ENCODE measurements at places on chromosomes 6 and 20.

GRCh38 chr20:57315083-57315975 lies 14.3 kb upstream of the SPO11 start:
- DNase-seq = no peak

- DNase-seq = no peak
Measured at GRCh38 chr6:165843121-165843520, 180.1 kb upstream of the PDE10A start.

DNA sequence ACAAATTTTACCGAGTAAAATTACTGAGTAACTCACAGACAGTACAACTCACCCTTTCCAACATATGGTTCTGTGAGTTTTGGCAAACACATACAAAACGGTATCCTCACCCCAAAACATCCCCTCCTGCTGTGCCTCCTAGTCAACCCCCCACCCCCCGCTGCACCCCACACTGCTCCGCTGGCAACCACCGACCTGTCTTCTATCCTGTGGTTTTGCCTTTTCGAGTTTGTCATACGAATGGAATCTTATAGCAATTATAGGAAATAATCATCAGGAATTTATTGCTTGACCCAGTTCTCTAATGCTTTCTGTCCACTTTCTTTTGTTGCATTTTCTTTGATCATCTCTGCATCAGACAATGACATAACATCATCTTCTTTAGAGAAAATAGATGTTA lies 312.3 kb downstream of the KIF16B start:
- DNase-seq = no peak

GRCh38 chr6:167116109-167116837 lies 6.6 kb upstream of the CCR6 start:
- DNase-seq = no peak

DNA sequence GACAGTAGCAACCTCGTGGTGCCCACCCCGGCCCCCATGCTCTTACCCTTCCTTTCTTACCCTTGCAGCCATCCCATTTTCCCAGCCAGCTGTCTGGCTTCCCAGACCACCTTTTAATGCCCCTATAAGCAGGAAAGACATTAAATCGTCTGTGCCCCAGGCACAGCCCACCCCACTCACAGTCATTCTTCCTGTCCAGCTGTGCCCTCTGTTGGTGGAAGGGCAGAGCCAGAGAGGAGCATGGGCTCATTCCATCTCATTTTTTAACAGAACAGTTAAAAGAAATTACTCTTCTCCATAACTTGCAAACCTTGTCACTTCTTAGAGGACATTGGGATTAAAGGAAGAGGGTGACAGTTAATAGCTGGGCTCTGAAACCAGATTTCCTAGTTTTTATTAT lies 240.5 kb downstream of the NRN1 start:
- DNase-seq = peak; percentile 34

GRCh38 chr6:40444312-40444711 lies 142.9 kb downstream of the LRFN2 start:
- no peak for DNase-seq

DNA sequence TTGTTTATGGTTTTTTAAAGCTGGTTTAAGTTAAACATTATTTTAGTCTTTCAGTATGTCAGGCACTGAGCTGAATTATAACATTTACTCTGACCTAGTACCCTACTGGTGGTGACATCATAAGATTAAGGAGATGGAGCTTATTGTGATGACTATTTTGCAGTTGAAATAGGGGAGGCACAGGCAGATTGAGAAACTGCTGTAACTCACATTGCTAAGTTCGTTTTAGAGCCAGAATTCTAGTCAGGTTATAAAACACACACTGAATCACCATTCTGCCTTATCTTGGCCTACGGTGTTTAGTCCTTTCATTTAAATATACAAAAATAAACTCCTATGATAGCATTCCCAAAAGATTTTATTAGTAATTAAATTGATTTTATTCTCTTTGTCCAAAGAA lies 584.1 kb downstream of the TFAP2A start:
- DNase-seq = no peak

DNA sequence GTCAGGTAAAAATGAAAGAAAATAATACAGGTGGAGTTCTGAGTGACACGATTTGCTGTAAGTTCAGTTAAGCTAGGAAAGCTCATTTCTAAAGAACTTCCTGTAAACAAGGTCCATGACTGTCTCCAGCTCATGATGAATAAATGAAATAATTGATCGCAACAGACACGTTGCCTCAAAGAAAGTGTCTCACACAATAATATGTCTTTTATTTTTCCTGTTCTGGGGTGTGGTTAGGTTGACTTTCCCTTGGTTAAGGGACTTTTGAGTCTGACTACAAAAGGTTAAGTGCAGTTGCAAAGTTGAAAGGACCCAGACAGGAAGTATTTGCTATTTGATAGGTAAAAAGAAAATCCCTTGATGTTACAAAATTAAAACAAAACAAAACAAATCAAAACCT lies 304.2 kb upstream of the PRDM1 start:
- no peak for DNase-seq

DNA sequence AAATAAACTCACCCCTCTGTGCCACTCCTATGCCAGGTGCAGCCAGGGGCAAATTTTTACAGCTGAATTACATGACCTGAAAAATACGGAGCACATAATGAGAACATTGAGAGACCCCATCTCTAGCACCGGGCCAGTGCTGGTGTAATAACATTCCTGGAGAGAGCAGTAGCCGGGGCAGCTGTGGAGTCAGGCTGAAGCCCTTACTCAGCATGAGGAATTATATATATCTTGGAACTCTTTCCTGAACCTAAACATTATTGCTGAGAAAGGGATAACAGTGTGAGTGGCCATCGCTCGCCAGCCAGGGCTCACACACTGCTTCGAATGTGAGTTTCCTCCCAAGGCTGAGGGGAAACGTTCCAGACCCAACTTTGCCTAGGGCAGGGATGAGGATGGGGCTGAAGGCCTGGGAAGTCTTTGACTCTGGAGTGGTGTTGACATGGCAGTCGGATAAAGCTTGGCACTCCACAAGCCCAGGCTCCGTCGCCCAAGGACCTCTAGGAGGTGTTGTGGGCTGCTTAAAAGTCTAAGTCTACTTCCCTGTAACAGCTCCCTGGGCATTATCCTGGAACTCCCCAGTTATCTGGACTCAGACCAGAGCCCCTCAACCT lies 269.8 kb downstream of the CDC5L start:
- DNase-seq = no peak

DNA sequence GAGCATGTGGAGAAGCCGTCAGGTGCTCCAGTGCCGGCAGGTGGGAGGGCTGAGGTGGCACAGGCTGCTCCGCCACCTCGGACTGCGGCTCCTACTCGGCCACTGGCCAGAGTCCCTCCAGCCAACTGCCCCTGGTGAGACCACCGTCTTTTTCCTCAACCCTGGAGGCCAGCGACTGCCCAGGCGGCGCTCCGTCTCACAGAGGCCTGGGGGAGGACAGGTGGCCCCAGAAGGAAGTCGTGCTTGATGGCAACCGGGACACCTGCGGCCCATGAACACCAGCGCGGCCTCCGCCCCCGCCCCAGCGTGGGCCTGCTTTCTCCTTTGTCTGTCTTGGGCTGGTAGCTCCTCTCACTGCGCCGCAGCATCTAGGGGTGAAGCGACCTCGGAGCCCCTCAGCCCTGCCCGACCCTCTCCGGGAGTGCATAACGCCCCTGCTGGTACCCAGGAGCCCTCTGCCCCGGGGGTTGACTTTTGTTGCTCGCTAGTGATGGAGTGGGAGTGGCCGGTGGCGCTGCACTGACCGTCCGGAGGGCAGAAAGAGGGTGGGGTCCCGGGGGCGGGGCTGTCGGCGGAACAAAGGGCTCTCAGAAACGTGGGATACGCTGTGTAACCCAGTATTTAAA lies 706 bp upstream of the TUBB2B start:
- DNase-seq = peak; percentile 58

DNA sequence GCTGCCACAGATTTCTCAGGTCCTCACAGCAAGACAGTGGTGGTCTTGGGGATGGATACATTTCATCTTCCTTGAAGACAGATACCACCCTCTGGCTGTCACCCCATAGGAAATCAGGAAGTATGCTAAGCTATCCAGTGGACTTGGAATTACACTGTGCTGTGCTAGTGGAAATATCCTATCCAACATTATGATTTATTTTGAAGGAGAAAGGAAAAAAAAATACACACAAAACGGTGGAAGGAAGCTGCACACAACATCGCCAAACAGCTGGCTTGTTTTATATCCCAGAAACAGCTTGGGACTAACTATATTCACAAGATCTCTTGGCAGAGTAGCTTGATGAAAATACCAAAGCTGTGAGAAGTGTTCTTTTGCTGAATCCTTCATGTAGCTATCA lies 257.6 kb downstream of the LAMA2 start:
- DNase-seq = no peak

- DNase-seq = no peak
Measured at GRCh38 chr20:17662333-17663039, 19.6 kb downstream of the RRBP1 start.

- no peak for DNase-seq
Measured at GRCh38 chr6:133769463-133769862, 119.5 kb upstream of the TCF21 start.

- no peak for DNase-seq
Measured at GRCh38 chr20:50772420-50773185, 22.3 kb upstream of the BCAS4 start.

DNA sequence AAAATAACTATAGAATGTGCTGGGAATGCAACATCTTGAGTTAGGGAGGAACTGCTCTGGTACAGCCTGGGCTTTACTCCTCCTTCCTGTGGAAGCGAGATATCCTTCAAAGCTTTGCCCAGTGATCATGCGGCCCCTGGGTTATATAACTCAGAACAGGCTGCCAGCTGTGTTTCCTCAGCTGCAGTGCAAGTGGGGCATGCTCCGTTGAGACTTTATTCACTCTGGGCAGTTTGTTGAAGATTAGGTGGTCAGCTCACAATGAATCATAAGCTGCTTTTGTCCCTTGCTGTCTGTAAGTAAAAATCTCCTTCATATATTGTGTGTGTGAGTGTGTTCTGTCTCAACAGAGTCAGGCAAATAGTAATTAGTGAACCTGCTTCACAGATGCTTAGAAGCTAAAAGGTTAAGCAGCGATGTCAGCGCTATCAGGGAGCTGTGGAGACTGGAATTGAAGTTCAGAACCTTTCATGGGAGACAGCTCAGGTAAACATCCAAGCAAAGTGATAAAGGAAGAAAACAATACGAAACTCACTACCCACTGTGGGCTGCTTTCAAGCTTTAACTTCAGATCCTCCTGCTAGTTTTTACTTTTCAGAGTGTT lies 688.4 kb downstream of the HTR1B start:
- no peak for DNase-seq

DNA sequence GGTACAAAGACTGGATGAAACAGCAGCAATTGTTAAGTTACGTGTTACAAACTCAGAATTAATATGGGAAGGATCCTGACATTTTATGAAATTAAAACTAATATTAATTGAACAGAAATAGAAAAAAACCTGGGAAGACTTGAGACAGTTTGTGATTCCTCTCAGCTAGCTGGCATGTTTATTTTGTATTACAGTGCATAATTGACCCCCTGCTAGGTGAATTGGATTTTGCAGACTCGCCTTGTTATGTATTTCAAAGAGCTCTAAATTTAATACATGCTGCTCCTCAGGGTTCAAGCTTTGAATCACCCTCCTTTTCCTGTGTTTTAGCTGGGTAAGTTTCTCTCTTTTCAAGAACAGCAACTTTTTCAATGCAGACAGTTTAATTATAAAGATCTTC lies 339.4 kb downstream of the PLCB1 start:
- no peak for DNase-seq

DNA sequence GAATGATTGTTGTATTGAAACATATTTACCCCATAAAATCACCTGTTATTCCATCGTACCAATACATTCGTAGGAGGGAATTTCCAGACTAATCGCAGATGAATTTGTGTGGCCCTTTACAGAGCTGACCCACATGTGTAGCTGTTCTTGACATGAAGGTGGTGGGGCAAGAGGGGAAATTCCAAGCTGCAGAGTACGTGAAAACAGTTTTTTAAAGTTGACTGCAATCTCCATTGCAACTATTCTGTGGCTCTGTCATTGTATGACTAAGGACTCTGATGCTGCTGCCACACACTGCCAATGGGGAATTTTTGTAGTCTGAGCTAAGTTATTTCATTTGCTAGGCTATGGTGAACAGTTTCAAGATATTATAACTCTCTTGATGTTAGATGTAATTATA lies 46.4 kb upstream of the ADTRP start:
- no peak for DNase-seq

DNA sequence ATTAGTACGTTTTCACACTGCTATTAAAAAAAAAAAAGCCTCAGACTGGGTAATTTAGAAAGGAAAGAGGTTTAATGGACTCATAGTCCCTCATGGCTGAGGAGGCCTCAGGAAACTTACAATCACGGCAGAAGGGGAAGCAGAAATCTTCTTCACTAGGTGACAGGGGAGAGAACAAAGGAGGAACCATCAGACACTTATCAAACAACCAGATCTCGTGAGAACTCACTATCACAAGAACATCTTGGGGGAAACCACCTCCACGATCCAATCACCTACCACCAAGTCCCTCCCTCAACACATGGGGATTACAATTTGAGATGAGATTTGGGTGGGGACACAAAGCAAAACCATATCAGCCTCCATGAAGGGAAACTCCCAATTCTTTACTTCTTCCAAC lies 85.2 kb upstream of the MAFB start:
- no peak for DNase-seq

DNA sequence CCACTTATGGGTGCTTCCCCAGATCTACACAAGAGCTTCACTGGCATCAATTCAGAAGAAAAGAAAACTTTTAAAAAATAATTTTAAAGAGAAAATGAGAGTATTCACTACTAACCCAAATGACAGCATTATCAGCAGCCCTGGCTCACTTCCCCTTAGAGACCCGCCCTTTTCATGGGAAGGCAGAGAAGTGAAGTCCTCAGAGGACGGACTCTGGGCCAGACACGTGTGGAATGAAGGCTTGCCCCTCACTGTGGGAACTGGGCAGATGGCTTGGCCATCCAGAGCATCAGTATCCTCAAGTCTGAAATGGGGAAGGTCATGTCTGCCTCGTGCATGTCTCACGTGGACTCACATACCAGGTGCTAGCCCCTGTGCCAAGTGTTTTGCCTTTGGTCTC lies 63.5 kb downstream of the JAG1 start:
- DNase-seq = no peak

- DNase-seq = no peak
Measured at GRCh38 chr20:32089637-32090362, 19.7 kb upstream of the TM9SF4 start.

DNA sequence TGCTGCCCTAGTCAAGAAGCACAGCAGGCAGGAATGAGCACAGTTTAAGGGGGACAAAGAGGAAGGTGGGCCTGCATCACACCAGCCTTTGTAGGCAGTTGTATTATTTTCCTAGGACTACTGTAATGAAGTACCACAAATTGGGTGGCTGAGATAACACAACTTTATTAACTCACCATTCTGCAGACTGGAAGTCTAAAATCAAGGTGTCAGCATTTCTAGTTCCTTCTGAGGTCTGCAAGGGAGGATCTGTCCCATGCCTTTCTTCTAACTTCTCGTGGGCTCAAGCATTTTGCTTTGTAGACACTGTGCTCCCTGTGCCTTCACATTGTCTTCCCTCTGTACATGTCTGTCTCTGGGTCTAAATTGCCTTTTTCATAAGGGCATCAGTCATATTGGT lies 488.5 kb upstream of the JARID2 start:
- DNase-seq = no peak

GRCh38 chr6:70863343-70863742 lies 93.5 kb downstream of the B3GAT2 start:
- DNase-seq = no peak

- DNase-seq = no peak
Measured at GRCh38 chr20:37896932-37897548, 5.9 kb upstream of the VSTM2L start.

All from ascending aorta (tissue), 2 donors.